NCI-H1417 (cell line): ENCODE measurements at places on chromosomes 3 and 15.

DNA sequence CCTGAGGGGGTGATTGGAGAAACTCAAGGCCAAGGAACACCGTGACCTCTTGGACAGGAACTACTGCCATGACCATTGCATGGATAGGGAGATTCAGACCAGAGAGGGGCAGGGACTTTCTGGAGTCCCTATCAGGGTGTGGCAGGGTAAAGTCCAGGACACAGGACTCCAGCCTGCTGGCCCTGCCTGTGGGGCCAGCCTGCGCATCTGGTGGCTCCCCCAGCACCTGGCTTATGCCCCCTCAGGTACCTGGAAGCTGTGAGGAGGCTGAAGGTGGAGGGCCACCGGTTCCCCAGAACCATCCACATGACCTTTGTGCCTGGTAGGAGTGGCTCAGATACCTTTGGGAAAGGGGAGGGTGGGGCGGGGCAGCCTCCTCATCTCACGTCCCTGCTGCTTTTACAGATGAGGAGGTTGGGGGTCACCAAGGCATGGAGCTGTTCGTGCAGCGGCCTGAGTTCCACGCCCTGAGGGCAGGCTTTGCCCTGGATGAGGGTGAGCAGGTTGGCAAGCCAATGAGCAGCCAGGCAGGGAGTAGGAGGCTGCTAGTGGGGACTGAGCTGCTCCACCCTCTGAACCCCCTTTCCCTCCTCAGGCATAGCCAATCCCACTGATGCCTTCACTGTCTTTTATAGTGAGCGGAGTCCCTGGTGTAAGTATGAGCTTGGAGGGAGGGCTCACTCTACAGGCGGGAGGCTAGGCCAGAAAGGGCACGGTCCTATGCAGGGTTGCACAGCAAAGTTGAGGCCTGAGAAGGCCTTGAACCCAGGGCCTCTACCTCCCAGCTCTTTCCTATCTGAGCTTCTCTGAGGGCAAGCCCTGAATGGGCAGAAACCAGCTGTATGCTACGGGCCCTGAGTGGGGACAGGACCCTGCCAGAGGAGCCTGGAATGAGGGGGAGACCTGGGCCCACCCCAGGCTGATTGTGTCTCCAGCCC, 2.9 kb downstream of the ACY1 start:
- no peak for DNase-seq

DNA sequence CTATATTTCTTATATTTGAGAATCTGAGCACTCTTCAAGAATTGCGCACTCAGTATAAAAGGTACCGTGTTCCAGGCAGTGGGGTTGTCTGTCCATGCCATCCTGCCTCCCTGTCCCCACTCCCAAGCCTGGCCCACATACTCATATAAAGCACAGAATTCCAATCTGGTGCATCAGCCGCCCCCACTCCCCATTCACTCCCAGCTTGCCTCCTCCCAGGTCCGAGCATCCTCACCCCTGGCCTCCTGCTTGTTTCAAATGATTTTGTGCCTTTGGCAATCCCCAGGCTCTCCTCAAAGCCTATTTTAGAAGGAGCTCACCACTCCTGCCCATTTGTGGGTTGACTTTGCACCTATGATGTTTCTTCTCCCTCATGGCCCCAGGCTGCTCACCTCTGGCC, 22.2 kb upstream of the IGF1R start:
- DNase-seq: no peak

GRCh38 chr3:133364704-133365103, 35.2 kb upstream of the BFSP2 start:
- DNase-seq: no peak

- no peak for DNase-seq
Observed at GRCh38 chr3:56787784-56788256, 13.9 kb downstream of the ARHGEF3 start.

DNA sequence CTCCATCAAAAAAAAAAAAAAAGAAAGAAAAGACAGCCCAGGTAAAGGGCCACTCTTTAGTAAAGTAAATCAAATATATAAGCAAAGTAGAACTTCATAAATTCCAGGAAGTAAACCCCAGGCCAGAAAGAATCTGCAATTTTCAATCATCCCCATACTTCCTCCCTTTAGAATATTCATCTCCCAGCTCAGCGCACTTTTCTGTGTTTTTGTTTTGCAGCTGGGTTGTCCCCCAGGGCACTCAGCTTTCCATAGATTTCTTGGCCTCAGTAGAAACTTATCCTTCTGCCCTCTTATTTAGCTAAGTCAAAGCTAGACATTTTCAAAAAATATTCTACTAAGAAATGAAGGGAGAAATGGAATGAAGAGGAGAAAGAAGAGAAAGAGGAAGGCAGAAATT, 24.0 kb upstream of the SPRED1 start:
- DNase-seq: no peak

- no peak for DNase-seq
Observed at GRCh38 chr3:44108481-44108880, 133.2 kb upstream of the TOPAZ1 start.

DNA sequence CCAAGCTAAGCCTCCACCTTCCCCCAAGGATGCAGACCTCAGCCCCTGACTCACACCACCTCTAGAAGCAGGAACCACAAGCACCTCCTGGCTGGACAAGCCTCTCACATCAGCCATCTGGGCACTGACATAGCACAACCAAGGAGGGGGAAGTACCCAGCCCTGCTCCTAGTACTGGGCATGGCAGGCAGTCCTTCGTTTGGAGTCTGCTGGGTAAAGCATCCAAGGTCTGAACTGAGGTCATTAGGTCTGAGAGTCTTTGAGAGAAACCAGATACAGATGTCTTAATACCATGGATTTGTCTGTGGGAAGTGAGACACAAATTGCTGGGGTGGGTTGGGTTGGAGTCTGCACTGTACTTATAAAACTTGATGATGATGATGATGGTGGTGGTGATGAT, 61.8 kb downstream of the CCDC33 start:
- DNase-seq: no peak

DNA sequence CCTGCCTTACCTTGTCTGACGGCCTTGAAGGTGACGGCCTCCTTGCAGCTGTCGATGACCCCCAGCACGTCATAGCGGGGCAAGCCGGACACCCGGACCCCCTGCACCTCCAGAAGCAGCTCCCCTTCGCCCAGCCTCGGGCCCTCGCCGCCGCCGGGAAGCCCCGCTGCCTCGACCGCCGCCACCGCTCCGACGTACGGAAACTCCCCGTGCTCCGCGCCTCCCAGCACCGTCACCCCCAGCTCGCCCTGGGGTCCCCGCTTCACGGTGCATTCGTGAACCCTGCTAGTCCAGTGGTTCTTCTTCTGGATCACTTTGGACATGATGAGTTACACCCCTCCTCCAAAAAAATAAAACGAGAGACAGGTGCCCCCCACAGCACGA, 740 bp downstream of the MAGI1 start:
- DNase-seq: peak; percentile 58

GRCh38 chr3:102059145-102059943, 210.0 kb downstream of the NFKBIZ start:
- DNase-seq: no peak

GRCh38 chr3:13709706-13710105, 160.8 kb downstream of the FBLN2 start:
- DNase-seq: no peak

GRCh38 chr3:48086705-48087104, 70.5 kb upstream of the MAP4 start:
- no peak for DNase-seq

DNA sequence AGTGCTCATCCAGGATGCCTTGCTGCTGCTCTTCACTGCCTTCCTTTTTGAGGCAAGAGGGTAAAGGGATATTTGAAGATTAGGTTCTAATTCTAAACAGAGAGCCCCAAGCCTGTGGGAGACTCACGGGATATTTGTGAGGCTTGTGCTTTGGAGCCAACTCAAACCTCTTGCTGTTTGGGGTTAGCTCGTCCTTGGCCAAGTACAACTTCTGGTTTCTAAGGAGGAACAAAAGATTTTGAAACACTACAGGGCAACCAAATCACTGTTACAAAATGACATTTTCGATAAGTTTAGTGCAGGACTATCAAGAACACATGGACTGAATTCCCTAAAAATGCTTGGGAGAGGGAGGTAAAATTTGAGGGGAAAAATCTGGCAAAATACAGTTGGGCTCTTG, 190.2 kb downstream of the RORA start:
- DNase-seq: no peak

DNA sequence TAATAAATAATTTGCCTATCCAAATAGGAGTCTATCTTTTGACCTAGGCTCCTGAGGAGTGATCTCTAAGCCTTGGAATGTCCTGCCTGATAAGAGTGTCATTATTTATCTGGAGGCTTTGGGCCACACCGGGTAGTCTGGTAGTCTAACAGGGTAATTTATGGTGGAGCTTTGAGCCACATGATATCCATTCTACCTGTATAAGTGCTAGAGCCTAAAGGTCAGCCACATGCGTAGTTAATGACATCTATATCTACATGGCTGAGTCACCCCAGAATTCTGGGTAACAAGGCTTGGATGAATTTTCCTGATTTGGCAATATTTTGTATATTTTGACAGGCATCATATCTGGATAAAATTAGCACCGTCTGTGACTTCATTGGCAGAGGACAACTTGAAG, 681.4 kb downstream of the MCTP2 start:
- no peak for DNase-seq

- DNase-seq: no peak
Observed at GRCh38 chr3:39935261-39935660, 125.9 kb downstream of the MYRIP start.

DNA sequence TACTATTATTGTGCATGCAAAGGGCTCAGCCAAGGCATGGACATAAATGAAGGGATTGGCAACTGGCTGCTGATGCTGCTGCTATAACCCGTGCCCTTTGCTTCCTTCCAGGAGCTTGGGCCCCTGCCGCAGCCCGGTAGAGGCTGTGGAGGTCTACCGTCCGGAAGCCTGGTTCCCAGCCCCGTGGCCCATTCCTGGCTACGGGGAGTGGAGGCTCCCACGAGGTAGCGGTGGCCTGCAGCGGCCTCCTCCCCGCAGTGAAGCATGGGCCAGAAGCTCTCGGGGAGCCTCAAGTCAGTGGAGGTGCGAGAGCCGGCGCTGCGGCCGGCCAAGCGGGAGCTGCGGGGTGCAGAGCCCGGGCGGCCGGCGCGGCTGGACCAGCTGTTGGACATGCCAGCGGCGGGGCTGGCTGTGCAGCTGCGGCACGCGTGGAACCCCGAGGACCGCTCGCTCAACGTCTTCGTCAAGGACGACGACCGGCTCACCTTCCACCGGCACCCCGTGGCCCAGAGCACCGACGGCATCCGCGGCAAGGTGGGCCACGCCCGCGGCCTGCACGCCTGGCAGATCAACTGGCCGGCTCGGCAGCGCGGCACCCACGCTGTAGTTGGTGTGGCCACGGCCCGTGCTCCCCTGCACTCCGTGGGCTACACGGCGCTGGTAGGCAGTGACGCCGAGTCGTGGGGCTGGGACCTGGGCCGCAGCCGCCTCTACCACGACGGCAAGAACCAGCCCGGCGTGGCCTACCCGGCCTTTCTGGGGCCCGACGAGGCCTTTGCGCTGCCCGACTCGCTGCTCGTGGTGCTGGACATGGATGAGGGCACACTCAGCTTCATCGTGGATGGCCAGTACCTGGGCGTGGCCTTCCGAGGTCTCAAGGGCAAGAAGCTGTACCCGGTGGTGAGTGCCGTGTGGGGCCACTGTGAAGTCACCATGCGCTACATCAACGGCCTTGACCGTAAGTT, 15.0 kb downstream of the SPSB4 start:
- no peak for DNase-seq

GRCh38 chr15:101250873-101251829, 697 bp downstream of the CHSY1 start:
- peak; percentile 64 for DNase-seq

GRCh38 chr3:143222505-143222904, 102.9 kb downstream of the CHST2 start:
- no peak for DNase-seq

DNA sequence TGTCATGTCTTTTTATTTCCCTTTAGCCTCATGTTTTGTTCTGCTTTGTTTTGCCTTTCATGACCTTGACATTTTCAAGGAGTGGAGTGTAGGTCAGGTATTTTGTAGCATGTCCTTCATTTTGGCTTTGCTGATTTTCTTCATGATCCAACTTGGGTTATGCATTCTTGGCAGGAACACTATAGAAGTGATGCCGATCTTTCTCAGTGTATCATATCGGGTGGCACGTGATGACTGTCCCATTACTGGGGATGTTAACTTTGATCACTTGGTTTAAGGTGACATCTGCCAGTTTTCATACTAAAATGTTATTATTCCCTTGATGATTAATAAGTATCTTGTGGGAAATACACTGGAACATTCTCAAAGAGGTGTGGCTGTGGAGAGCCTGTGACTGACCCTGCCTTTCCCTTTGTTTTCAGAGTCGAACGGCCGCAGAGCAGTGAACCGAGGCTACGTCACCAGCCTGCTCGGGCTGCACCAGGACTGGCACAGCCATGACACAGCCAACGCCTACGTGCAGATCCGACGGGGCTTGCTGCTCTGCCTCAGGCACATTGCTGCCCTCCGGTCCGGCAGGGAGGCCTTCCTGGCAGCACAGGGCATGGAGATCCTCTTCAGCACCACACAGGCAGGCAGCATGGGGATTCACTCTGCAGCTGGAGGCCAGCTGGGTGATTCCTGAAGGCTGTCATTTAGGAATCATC, 167.7 kb downstream of the AGBL1 start:
- no peak for DNase-seq

- DNase-seq: no peak
Observed at GRCh38 chr3:186609247-186609868, 3.5 kb upstream of the AHSG start.

GRCh38 chr3:143269741-143270140, 150.2 kb downstream of the CHST2 start:
- no peak for DNase-seq

- no peak for DNase-seq
Observed at GRCh38 chr3:59566481-59566975, 516.7 kb upstream of the CFAP20DC start.

GRCh38 chr3:119664850-119665379, 4.5 kb upstream of the POPDC2 start:
- no peak for DNase-seq

DNA sequence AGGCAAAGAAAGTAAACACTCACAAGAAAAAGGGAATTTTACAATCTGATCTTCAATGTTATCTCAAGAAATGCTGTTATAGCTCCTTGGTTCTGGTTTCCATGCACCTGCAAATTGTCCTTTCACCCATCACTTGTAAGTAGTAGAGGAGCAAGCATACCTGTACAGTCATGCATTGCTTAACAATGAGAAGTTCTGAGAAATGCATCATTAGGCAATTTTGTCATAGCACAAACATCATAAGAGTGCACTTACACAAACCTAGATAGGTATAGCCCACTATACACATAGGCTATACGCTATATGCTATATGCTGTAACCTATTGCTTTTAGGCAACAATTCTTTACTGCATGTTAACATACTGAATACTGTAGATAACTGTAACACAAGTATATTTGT, 672.3 kb downstream of the FHIT start:
- no peak for DNase-seq

- no peak for DNase-seq
Observed at GRCh38 chr3:129277829-129278271, 820 bp upstream of the HMCES start.

DNA sequence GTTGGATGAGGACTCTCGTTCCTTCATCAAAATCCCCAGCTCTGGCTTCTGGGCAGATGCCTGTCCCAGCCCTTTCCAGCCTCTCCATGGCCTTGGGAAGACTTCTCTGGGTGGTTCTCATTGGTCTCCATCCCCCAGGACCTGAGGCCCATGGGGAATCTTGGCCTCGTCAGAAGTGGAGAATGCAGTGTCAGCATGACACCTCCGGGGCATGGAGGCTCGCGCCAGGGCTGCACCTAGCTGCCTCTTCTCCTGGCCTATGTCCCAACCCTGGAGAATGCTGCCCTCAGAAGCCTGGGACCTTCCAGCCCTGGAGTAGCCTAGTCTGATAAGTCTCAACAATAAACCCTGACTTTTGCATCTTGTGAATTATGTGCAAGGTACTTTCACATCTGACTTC, 3.0 kb downstream of the KBTBD13 start:
- no peak for DNase-seq
